ENCODE measurements at places on chromosomes 12 and 14.
A peak's percentile ranks its signal among the peaks of the same experiment; 100 is the strongest.

DNA sequence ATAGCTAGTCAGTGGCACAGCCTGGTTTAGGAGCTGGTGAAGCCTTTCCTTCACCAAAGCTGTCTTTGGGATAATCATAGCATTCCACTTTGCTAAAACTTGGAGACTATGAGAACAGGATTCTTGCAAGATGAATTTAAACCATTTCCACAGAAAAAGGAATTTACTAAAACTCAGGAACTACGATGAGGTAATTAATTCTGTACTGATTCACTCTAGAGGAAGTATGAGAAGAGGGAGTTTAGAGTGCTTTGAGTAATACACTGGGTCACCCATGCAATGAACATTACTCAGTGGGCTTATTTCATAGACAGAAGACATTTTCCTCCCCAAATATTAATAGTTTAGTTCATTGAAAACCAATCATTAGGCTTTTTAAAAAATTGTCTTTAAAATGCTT lies 73.0 kb downstream of the RMST start:
- no peak for DNase-seq

DNA sequence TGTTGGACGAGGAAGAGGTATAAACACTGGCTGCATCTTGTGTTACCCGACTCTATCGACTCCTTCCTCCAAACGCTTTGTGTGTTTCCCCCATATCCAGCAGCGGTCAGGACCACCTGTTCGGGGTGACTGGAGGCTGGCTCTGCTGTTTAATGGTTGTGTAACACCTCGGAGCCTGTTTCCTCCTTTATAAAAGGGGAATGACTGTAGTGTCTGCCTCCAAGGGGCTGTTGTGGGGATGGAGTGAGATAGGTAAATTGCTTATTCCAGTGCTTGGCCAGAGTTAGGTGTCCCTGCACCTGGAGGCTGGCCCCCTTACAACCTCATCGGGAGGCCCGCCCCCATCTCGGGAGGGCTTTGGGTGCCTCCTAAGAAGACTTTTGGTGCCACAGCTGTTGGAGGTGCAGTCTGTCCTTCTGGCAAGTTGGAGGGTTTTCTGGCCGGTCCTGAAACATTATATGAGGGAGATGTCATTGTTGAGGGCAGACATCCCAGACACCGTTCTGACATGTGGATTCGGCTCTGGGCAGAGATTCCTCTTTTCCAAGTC lies 1.1 kb downstream of the MLXIP start:
- peak; percentile 37 for DNase-seq

DNA sequence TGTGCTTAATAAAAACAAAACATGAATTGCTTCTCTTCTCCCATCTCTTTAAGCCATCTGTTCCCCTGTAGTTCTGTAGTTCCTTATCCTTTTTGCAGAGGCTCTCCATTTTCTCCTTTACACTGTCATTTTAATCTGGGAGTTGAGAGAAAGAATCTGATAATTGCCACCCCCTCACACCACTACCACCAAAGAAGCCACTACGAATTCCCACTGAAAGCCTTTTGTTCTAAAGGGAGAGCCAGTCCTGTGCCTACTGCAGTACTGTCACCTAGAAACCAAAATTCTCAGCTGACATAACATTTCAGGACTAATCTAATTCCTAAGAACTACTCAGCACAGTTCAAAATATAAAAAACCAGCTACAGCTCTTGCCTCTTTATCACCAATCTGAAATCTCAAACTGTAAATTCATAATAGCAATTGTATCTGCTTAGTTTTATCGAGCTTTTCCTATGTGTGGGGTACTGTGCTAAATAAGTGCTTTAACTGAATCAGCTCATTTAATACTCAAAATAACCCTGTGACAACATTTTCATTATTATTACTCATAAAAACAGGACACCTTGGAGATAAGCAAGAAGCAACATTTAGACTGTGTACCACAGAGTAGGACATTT lies 72.4 kb downstream of the SPPL3 start:
- DNase-seq, result no peak

- no peak for DNase-seq
These were observed 23.2 kb upstream of the RAP1B start for GRCh38 chr12:68587448-68587873.

DNA sequence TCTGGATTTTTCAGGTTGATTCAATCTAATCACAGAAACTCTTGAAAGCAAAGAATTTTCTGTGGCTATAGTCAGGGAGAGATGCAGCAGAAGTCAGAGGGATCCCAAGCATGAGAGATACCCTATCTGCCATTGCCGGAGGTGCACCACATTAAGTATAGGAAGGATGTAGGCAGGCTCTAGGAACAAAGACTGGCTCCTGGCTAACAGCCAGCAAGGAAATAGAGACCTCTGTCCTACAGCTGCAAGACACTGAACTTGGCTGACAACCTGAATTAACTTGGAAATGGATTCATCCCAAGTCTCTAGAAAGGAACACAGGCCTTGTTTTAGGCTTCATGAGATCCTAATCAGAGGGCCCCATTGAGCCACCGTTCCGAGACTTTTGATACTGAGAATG lies 364.9 kb upstream of the FLRT2 start:
- DNase-seq, result no peak

DNA sequence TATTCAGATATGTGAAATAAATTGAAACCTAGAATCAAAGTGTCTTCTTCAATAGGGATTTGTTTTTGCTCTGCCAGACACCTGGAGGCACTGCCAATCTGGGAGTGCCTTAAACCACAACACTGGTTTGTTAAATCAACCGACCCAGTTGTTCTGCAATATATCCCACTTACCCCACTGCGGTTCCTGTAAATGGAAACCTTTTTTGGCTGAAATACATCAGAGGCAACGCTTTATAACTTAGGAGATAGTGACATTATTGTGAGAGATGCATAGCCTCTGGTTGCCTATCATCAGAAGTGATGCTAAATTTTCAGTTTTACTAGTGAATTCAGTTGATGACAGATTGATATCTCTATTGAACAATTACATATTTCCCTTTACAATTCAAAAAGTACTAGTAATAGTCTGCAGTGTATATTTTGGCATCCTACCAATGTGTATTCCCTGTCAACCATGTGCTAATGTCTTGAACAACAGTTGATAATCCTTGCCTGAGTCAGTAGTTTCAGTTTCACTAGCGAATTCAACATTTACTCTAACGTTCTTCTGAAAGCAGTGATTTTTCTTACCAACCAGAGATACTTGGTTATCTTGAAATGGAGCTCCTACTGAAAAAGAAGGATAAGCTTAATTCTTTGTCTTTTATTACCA lies 30.5 kb downstream of the PPP2R5C start:
- peak; percentile 33 for DNase-seq

DNA sequence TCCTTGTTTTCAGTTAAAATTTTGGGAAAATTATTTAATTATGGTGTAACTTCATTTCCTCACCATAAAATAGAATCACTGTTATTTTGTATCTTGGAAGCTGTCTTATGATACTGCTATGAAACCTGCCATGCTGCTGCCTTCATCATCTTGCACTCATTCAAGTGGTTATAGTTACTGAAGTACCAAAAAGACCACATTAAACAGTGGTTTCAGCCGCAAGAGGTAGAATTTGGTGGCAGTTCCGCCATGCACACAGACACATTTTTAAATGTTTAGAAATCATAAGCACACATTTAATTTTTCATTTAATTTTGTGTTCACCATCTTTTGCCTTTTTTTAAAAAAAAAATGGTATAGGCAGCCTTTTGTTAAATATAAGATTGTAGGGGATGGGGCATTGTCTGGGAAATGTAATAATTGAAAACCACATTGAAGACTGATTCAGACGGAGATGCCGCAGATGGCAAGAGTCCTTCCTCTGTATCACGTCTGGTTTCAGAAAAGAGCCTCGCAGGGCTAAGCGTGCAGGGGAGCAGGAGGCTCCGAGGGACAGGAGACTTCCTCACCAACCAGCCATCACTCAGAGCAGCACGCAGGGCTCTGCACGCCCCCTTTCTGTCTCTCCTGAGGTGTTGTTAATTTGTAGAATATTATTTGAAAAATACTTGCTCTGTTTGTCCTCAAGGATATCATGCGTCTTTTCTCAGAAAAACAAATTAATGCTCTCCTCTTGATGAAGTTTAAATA lies 115.2 kb upstream of the PELI2 start:
- DNase-seq, result no peak

GRCh38 chr14:104386151-104386841 lies 193.3 kb upstream of the C14orf180 start:
- DNase-seq, result no peak

DNA sequence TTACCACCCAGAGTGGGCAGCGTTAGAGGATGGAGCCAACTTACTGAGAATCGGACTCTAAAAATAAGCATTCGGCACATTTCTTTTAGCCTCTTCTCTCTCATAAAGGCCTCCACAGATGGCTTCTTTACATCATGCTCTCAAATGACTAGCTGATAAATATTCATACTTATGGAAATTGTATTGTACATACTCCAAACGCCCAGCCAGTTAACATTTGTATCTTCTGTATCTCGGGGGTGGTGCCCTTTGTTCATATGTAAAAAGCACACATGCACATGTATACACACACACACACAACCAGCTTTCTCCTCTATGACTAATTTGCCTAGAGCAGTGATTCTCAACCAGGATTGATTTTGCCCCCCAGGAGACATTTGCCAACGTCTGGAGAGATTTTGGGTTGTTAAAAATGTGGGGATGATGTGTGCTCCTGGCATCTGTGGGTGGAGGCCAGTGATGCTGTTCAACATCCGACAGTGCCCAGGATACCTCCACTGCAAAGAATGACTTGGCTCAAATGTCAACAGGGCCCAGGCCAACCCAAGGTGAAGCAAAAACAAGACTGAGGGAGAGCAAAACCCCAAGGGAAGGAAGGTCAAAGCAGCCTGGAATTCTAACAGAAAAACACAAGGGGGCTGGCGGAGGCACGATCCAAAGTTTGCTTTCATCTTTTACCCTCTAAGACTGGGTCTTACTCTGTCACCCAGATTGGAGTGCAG lies 15.2 kb upstream of the CDK2AP1 start:
- DNase-seq, result peak; percentile 29

- DNase-seq, result no peak
These were observed 8.2 kb upstream of the TRPV4 start for GRCh38 chr12:109841356-109841755.

- DNase-seq, result no peak
These were observed 5.0 kb downstream of the HIF1A start for GRCh38 chr14:61700104-61700886.

GRCh38 chr12:132282031-132282949 lies 47.1 kb downstream of the GALNT9 start:
- no peak for DNase-seq

GRCh38 chr14:100988011-100988410 lies 84.5 kb upstream of the RTL1 start:
- no peak for DNase-seq

DNA sequence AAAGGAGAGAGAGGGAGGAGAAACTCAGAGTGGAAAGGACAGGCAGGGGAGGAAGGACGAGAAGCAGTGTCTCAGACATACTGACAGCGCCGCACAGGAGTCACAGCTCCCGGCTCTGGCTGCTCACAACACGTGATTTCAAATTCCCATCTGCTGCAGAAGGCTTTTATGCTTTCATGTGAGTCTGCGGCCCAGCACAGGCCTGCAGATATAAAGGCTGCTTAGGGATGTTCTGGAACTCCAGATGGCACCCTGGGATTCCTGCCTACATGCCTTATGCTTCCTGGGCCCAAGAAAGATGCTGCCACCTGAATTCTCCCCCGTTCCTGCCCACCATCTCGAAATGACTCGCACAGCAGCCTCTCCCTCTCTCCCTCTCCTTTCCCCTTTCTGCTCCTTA lies 89.6 kb downstream of the NUAK1 start:
- peak; percentile 32 for DNase-seq

- DNase-seq, result no peak
These were observed 258.6 kb upstream of the NPAS3 start for GRCh38 chr14:32679927-32680612.

DNA sequence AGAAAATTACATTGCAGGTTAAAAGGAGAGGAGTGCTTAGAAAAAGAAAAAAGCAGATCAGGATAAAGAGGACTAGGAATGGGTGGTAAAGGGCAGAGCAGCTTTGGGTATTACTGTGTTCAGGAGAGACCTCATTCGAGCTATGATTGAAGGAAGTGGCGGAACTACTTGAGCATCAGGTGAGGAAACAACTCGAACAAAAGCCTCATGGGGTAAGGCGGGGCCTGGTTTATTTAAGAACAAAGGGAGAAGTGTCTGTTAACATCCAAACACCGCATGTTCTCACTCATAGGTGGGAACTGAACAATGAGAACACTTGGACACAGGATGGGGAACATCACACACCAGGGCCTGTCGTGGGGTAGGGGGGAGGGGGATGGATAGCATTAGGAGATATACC lies 444.6 kb upstream of the CCDC196 start:
- DNase-seq, result no peak

GRCh38 chr14:65487783-65488494 lies 75.4 kb downstream of the FUT8 start:
- DNase-seq, result no peak

GRCh38 chr14:86243158-86243557 lies 713.2 kb downstream of the FLRT2 start:
- DNase-seq, result no peak

- no peak for DNase-seq
These were observed 57.2 kb downstream of the SIX6 start for GRCh38 chr14:60566101-60566500.

GRCh38 chr12:3538466-3539030 lies 47.5 kb downstream of the PRMT8 start:
- DNase-seq, result no peak

DNA sequence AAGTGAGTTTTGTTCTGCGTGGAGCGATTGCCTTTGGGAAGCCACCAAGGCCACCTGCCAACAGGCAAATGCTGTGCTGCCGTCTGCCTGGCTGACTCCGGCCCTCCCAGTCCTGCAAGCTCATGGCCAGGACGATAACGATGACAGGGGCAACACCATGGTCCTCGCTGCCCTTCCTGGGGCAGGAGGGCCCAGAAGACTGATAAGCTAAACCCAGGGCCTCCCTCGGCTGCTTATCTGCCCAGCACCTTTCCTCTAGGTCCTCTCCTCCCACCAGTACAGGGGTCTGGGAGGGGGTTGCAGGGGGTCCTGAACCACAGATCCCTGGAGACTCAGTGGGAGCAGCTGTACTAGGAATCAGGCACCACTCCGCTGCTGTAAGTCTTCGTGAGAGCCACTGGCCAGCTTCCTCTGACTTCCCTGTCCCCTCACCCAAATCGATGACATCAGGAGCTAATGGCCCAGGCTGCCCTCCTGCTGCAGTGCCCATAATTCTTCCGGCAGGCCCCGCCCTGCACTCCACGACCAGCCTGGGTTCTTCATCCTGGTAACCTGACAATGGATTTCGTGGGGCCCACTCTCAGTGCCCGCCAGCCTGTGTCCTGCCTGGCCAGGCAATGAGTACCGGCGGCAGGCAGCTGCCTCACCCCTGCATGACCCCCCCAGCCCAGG lies 5.1 kb downstream of the ANKRD9 start:
- no peak for DNase-seq
